ENCODE measurements at places on chromosomes 2 and 18.

DNA sequence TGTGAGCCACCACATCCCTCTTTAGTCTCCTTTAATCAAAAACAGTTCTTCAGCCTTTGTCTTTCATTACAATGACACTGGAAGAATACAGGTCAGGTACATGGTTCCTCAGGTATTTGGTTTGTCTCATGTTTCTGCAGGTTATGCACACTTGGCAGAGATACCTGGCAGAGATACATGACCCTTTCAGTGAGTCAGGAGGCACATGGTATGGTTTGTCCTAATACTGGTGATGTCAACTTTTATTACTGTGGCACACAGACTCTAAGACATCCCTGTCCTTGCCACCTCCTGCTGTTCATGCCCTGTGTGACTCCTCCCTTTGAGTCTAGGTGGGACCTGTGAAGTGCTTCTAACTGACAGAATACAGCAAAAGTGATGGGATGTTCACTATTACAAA lies 58.4 kb downstream of the SPIRE1 start:
- DNase-seq, result no peak

DNA sequence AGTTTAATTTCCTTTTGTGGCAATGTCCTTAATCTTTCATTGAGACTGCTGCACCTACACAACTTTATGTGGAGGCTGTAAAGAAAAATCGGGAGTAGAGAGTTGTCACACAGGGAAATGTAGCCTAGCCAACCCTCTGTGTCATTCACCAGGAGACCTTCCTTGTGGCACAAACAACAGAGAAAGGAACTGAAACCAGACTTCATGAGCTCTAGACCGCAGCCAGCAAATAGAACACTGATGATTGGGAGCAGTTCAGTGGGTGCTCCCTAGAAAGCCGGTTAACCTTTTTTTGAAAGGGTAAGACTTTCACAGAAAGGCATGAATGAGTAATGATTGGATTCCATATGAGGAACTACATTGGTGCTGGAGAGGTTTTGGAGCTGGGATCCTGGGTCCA lies 1752.4 kb upstream of the CELF4 start:
- no peak for DNase-seq

DNA sequence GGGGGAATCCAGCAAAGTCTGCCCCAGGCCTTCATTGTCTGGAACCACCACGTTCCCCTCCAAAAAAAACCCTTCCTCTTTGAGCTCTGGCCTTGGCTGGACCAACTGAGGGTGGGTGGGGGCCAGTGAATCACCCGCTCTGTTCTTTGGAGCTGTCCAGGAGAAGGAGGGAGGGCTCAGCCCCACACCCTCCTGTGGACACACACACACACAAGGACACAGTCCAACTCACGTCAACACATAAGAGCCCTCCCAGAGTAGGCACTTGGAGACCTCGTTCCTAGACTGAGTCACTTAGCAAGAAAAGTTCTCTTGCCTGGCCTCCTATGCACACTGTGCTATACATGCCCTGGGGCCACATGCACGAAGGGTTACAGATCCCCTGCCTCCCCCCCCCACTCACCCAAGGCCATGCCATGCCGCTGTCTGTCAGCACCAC lies 1.2 kb upstream of the TNS1 start:
- DNase-seq, result no peak

DNA sequence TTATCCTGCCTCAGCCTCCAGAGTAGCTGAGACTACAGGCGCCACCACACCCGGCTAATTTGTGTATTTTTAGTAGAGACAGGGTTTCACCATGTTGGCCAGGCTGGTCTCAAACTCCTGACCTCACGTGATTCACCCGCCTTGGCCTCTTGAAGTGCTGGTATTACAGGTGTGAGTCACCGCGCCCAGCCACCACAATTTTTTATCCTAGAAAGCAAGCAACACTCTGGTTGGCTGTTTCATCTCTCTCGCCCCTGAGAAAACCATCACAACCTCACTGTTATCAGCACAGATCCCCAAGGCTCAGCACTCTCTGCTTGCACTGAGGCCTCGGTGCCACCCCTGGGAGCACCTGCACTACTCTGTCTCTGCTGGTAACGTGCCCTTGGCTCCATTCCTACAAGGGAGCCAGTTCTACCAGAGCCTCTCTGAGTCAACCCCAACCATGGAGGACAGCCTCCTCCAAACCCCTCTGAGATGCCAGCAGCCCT lies 134.8 kb upstream of the AGAP1 start:
- no peak for DNase-seq

DNA sequence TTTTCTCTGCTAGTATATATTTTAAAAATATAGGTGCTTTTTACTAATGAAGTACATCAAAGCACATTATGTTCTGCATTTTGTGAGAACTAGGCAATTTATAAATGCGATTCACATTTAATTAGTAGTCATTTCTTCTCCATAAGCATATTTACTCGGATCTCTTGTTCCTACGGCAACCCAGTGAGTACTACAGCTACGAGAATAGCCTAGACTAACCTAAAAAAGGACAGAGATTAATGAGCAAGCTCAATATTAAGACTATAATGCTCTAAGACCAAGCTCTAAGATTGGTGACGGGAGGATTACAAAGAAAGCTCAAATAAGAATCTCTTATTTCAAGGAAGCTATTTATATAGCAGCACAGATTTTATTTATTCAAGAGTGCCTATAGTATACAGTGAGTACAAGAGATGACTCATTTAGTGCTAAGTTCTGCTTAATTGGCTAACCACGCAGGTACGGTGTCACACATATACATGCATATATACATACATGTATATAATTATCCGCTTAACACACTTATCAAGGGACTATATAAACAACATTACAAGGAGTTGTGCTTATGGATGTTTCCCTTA lies 364.7 kb downstream of the GPD2 start:
- no peak for DNase-seq

- DNase-seq, result no peak
These were observed 83.4 kb downstream of the PXDN start for GRCh38 chr2:1660656-1661640.

- DNase-seq, result no peak
These were observed 49.4 kb downstream of the IMPA2 start for GRCh38 chr18:12030670-12031069.

DNA sequence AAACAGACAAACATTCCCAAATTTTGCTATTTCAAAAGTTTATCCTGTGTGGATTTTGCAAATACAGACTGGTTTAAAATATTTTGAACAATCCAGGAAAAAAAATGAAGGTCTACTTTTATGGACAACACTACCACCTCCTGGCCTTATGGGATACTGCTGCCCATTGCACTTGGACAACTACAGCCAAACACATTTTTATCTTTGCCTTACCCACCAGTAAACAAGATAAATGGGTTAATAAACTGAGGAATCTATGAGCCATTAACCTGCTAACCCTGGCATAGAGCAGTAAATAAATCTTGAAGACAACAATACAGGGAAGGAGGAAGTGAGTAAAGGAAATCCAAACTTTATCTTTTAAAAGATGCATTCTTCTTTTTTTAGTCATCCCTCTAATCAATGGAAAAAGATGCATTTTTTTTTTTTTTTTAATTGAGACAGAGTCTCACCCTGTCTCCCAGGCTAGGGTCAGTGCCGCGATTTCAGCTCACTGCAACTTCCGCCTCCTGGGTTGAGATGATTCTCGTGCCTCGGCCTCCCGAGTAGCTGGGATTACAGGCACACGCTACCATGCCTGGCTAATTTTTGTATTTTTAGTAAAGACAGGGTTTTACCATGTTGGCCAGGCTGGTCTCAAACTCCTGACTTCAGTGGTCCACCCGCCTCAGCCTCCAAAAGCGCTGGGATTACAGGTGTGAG lies 2.1 kb upstream of the SPIRE1 start:
- DNase-seq, result no peak

GRCh38 chr2:44325897-44326296 lies 35.4 kb downstream of the PREPL start:
- no peak for DNase-seq

GRCh38 chr18:57029761-57030160 lies 117.1 kb upstream of the BOD1L2 start:
- DNase-seq, result no peak

DNA sequence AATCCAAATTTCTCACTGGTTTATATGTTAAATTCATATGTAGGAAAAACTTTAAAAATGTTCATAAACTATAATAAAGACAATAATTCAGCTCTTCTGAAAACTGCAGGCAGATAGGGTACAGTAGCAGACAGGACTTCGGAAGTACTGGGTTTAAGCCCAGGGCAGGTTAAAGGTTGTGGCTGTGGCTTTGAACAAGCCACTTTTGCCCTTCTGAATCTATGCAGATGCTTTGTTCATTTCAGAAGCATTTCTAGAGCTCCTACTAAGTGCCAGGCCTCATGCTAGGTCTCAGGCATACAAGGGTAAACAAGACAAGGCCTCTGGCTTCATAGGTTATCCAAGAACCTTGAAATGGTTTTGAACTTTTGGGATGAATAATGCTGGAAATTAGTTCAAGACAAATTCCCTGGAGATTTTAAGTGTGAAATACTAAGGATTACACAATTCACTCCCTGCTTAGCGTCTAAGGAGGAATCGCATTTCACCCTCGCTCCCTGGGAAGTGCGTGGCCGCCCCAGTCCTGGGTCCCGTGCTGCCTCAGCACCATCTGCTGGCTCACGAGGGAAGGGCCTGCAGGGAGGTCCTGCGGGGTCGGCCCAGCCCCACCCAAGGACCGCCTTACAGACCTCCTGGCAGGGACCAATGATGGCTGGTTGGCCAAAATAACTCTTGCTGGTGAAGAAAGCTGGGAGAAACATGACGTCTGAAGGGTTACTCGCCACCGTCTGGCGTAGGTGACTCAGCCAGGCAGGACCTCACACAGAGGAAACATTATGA lies 67.7 kb upstream of the L3MBTL4 start:
- no peak for DNase-seq

DNA sequence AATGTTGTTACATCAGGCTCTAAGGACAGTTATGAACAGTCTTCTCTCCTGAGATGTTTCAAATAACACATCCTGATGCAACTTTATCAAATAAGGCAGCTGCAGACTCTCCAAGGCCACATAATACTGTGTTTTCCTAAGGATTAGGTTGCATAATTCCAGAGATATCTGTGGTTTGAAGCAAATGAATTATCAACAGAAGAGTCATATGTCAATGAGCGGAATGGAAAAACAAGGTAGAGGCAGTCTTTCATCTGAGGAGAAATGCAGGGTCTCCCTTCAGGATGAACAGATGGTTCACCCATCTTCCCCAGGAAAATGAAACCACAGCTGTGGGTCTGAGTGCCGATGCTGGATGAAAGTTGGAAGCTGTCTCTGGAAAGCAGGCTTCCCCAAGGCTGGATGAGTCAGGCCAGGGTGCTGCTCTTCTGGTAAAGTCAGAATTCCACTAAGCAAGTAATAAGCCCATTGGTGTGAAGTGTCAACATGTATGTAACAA lies 22.2 kb downstream of the LYG1 start:
- no peak for DNase-seq

GRCh38 chr2:47254464-47254863 lies 99.4 kb upstream of the STPG4 start:
- no peak for DNase-seq

DNA sequence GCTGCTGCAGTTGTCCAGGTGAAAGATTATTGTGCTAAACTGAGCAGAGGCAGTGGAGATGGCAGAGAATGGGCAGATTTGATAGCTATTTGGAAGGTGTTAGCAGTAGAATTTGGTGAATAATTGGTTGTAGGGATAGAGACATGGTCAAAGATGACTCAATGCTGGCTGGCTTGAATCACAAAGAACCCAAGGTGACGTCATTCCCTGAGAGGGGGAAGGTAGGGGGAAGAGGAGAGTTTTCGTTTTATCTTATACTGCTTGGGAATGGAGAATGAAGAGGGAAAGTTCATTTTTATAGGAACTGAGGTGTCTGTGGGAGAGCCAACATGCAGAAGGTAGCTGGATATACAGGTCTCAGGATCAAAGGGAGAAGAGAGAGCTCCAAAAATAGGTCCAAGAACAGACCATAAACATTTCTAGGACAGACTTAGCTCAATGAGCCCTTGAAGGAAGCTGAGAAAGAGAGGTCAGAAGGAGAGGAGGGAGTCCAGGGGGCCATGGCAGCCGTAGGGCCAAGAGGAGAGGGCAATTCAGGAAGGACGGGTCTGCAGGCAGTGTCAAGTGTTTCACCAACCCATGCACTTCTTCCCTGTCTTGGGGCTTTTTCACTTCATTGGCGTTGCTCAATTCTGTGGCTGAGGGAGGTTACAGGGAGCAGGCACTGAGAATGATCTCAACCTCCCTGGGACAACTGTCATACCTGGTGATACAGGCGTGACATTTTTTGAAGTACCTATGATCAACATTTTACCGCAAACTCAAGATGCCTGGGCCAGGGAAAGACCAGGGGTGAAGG lies 281.3 kb downstream of the TDRD15 start:
- no peak for DNase-seq

GRCh38 chr2:133972786-133973185 lies 281.1 kb upstream of the MGAT5 start:
- DNase-seq, result no peak

GRCh38 chr2:69933839-69934613 lies 19.1 kb downstream of the MXD1 start:
- no peak for DNase-seq

DNA sequence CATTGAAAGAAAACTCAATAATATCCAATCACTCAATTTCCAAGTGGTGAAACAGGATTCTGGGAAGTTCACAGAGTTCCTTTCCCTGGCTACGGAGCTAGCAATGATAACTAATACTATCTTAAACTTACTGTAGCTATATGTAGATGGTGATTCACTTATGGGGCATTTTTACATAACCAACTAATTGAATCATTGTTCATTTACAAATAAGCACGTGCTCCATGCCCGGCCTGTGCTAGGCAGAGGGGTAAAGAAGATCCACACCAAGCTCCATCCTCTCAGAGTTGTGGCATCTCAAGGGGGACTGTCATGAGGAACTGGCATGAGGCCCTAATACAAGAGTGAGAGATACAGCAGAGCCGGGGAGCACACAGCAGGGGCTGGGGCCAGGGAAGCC lies 176.3 kb downstream of the ANKRD30B start:
- no peak for DNase-seq

DNA sequence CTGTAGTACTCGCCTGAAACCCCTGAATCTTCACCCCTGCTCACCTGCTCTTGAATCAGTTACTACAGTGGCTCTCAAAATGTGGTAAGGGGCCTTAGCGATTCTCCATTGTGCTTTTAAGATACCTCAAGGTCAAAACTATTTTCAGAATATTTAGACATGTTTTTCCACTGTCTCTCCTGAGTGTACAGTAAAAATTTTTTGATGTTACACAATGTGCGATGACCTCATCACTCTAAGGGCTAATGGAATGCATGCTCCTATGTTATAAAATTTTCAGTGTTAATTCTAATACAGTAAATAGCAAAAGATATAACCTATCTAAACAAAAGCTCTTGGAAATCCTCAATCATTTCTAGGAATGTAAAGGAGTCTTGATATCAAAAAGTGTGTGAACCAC lies 336.9 kb upstream of the PKDCC start:
- DNase-seq, result no peak
